ENCODE measurements at places on chromosomes 16 and 17.

GRCh38 chr17:80765241-80765961 lies 220.8 kb downstream of the RPTOR start:
- DNase-seq, result no peak

- no peak for DNase-seq
Observed at GRCh38 chr16:87375426-87376135, 8.0 kb downstream of the FBXO31 start.

- DNase-seq, result no peak
Observed at GRCh38 chr16:7321661-7322060, 11.0 kb upstream of the RBFOX1 start.

DNA sequence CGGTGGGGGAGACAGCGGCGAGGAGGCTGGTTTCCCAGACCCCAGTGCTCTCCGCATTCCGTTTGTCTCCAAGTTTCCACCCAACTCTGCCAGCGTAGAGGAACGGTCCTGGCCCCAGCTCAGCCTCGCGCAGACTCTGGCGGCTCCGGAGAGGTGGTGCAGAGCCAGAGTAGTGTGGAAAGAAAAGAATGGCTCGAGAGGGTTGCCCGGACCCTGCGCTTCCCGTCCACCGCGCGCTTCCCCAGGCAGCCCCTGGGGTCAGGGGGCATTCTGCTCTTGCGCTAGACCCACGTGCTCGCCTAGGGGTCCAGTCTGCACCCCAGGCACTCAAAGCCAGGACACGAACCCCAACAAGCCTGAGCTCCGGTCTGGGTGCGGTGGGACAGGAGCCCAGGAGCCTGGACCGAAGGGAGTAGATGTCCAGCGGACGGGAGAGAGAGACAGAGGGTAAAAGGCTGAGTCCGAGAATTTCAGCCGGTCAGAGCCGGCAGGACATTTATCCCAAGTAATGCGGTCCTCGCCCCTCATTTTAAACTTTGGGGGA lies 3.8 kb downstream of the PMP22 start:
- no peak for DNase-seq

DNA sequence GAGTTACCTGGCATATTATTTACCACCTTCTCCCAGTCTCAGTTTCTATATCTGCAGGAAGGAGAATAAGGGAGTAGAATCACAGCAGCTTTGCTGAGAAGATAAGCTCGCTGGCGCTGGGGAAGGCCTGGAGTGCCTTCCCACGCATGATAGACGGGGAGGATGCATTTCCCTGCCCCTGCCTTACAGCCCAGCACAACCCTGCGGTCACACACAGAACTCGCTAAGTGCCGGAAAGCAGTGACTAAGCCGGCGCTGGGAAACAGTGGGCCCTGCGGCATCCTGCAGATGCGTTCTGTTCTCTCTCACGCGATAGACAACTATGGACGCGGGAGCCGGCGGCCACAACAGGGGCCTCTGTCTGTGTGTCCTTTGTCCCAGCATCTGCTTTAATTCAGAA lies 4.8 kb downstream of the CA5A start:
- no peak for DNase-seq

DNA sequence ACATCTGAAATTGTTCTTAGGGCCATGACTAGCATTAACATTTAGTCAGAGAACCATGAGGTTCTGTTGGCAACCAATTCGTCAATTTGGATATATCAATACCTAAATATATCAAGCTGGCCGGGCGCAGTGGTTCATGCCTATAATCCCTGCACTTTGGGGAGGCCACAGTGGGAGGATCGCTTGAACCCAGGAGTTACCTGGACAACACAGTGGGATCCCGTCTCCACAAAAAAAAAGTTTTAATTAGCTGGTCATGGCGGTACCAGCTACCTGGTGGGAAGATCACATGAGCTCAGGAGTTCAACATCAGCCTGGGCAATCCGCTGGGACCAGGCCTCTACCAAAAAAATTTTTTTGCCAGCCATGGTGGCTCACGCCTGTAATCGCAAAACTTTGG lies 8.4 kb downstream of the YWHAE start:
- no peak for DNase-seq

DNA sequence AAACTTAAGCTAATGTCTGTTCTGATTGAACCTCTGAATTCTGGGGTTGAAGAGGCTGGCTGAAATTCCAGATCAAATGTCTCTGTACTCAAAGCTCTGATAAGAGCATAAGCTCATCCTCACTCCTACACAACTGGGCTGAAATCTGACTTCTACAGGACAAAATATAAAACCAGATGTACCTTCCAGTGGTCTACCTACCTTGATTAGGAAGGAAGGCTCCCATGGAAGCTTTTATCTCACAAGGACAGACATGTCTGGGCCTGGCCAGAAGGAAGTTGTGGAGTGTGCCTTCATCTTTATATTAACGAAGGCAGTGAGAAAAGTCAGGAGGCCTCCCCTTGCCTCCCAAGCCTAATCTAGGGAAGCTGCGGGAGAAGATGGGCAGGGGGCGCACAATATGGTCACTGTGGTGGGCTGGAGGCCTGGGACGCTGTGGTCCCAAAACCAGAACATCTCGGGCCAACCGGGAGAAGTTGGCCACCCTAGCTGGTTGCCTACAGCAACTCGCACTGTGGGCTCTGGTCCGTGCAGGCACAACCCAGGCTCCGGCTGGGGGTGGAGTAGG lies 55.6 kb upstream of the LRRC37A3 start:
- no peak for DNase-seq

DNA sequence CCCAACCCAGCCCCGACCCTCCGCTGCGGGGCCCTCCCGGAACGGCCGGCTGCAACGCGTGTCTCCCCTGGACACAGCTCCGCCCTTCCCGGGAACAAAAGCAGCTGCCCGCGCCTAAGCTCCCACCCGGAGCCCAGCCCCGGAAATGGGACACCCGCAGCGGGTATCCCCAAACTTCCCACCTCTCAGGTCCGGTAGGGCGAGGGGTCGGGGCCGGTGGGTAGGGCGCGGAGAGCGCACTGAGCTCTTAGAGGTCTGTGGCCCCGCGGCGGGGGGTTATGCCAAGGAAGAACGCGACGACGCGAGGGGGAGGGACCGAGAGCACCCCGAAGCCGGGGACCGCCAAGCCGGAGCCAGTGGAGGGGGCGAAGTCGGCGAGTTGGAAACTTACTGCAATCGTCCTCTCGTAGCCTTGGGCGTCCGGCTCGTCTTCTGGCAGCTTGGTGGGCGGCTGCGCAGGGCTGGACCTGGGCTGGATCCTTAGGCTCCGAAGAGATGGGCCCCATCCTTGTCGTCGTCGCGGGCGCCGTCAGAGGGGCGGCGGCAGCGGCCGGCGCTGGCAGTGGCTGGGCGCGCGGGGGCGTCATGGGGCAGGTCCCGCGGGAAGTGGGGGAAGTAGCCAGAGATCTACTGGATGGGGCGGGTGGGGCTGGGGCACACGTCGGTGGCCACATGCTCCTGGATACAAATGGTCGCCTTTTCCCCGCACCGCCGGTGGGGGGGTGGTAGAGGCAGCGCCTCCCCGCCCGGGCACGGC lies 6.9 kb downstream of the USP6 start:
- DNase-seq, result no peak

GRCh38 chr17:56676810-56677209 lies 83.3 kb downstream of the NOG start:
- DNase-seq, result no peak

GRCh38 chr17:74443516-74444296 lies 11.8 kb downstream of the GPRC5C start:
- DNase-seq, result no peak

- DNase-seq, result no peak
Observed at GRCh38 chr17:34366010-34366409, 3.0 kb upstream of the CCL1 start.

DNA sequence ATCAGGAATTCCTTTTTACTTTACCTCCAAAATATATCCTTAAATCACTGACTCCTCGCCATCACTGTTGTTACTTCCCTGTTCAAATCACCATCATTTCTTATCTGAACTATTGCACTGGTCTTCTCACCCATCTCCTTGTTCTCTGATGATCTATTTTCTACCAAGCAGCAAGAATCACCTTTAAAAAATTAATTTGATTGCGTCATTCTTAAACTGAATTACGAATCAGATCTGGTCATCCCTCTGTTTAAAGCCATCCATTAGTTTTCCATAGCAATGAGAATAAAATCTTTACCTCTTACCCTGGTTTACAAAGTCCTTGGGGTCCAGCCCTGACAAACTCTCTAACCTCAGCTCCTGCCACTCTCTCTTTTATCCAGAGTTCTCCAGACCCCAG lies 14.6 kb downstream of the PCTP start:
- DNase-seq, result no peak

DNA sequence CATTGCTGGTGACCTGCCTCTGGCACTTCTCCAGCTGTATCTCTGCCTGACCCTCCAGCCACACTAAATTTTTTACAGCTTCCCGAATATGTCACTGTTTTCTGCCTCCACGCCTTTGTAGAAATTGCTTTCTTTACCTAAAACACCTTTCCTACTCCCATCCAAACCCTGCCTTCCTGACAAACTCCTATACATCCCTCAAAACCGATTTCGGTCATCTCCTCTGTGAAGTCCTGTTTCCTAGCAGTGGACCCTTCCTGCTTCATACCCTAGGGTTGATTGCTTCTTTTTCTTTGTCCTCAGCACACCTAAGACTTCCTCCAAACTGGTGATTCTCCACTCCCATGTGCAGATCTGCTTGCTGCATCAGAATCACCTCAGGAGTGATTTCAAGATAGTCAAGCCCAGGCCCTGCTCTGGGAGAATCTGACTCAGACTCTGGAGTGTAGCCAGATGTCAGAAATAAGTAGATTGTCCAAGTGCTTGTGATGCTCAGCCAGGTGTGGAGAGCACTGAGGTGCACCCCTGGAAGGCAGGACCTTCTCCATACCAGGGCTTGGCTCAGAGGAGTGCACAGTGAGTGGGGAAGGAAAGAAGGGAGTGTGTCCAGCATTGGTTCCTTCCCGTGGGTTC lies 184.2 kb downstream of the COPRS start:
- DNase-seq, result no peak

GRCh38 chr16:63461248-63461841 lies 1425.1 kb upstream of the CDH8 start:
- no peak for DNase-seq

DNA sequence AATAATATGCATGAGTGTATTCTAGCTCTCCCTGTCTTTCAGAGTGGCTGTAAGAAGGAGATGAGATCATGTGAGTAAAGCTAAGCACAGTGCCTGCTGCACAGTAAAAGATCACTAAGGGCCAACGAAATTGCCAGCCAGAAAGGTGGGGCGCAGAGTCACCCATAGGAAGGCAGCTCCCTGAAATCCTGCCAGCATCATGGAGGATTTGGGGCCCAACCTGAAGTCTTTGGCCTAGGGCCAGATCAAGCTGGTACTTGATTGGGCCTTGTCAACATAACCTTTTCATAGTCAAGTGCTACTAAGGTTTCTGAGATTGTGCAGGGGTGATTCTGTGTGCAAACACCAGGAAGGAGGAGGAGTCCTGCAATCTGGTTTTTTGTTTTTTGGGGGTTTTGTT lies 16.5 kb downstream of the SCNN1B start:
- DNase-seq, result no peak

- no peak for DNase-seq
Observed at GRCh38 chr17:28853295-28853694, 1.5 kb upstream of the ERAL1 start.

DNA sequence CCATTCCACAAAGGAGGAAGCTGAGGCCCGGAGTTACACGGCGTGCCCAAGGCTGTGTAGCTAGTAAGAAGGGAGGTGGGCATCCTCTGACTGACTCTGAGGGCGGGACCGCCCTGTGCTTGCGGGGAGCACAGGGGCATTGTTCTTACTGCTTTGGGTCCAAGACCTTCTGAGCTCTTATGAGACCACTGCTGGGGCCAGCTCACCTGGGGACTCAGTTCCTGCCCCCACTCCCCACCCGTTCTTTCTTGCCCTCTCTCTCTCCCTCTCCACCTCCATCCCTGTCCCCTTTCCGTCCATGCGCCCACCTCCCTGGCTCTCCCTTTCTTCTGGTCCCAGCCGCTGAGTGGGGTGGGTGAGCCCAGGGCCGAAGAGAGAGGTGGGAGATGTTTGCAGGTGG lies 19.6 kb downstream of the CCR7 start:
- no peak for DNase-seq

DNA sequence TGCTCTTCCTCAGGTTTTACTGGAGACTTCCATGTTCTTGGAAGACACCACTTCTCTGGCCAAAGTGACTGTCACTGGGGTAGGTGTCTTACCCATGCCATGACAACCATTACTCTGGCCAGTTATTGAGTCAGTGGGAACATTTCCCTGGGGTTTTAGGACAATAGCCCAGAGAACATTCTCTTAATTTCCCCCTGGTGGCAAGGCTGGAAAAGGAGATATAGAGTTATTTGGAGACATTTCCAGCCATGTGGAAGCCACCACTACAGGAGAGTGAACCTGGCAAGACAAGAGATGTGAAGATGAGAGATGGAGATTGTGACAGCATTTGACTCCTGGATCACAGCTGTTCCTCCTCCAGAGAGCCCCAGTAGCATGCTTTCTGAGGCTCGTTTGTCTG lies 106.2 kb downstream of the CDK5R1 start:
- no peak for DNase-seq

- no peak for DNase-seq
Observed at GRCh38 chr17:9279893-9280292, 258.6 kb downstream of the NTN1 start.

GRCh38 chr17:41419716-41420115 lies 4.7 kb downstream of the KRT37 start:
- DNase-seq, result no peak

DNA sequence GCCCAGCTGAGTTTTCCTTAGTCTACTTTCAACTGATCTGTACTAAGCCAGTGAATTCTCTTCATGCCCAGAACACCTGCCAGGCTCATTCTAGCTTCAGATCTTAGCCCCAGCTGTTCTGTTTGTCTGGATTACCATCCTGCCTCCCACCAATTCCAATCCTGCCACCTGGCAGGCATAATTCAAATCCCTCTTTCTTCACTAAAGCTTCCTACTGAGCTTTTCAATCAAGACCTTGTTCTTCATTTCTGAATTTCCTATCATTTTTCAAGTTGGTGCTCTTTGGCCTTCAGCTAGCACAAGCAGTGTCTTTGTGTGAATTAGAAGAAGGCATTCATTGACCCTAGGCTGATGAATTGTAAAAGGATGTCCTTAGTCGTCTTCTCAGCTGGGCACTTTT lies 357.6 kb downstream of the UTP18 start:
- DNase-seq, result no peak

DNA sequence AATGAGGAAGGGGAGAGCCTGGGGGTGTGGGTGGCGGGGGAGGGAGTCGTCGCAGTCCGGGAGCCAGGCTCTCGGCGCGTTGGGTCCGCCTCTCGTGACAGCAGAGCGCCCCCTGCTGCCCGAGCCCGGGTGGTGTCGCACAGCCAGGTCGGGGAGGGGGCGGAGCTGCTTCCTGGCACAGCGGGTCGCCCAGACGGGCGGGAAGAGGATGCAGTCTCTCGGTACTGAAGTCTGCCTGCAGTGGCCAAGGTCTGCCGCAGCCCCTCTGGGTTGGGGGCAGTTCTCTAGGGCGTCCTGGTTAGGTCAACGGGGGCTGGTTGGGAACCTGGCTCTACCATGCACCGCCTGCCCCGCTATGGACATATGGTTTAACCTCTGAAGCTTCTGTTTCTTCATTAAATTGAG lies 38.2 kb upstream of the CCDC182 start:
- peak; percentile 59 for DNase-seq
